ENCODE measurements at places on chromosomes 5 and 9.

- DNase-seq = no peak
These were observed 50.9 kb downstream of the UBE2R2 start for GRCh38 chr9:33867747-33868439.

DNA sequence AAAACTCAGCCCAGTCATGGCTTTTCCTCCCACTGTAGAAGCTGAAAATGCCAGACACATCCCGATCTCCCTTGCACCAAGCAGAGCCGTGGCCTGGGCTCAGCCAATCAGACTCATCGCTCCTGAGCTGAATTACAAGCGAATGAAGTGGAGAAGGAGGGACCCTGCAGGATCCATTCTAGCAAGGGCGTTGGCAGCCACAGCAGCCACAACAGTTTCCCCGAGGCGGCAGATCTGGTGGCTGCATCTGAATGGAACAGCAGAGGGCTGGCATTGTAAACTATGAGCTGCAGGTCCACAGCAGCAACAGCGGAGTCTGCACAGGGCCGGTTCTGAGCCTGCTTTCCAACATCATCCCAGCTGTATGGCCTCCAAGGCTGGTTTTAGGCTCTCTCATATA, 23.8 kb downstream of the ALG2 start:
- no peak for DNase-seq

DNA sequence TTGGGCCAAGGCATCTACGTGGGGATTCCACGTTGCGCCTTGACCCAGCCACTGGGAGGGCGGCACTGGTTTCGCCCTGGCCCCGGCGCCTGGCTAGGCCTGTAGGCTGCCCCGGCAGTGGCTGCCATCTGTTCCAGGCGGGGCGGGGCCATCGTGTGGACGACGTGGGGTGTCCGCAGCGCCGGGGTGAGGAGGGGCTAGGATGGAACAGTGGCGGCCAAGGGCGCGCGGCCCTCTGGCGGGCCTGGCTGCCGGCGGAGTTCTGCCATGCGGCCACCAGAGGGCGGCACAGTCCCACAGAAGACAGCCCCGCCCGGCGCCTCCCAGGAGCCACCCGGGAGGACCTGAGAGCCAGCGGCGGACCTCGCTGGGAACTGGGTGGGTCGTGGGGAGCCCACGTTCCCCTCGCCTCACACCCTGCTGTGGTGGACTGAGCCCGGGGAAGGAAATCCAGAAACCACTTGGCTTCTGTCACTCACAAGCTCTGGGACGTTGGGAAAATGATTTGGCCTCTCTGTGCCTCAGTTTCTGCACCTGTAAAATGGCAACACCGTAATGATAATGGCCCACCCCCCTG, 22.6 kb upstream of the RAPGEF1 start:
- peak; percentile 90 for DNase-seq

GRCh38 chr5:83331842-83332241, 139.7 kb upstream of the VCAN start:
- no peak for DNase-seq

DNA sequence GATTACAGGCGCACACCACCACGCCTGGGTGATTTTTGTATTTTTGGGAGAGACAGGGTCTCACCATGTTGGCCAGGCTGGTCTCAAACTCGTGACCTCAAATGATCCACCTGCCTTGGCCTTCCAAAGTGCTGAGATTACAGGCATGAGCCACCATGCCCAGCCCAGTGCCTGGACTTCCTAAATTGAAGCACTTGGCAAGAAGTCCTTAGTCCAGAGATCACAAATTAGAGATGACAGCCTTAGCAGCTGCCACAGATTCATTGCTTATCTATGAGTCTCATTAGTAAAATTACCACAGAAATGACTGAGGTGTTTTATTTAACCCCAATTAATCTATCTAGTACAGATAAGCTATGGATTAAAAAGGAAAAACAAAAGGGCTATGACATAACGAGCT, 19.2 kb downstream of the EFCAB9 start:
- no peak for DNase-seq

DNA sequence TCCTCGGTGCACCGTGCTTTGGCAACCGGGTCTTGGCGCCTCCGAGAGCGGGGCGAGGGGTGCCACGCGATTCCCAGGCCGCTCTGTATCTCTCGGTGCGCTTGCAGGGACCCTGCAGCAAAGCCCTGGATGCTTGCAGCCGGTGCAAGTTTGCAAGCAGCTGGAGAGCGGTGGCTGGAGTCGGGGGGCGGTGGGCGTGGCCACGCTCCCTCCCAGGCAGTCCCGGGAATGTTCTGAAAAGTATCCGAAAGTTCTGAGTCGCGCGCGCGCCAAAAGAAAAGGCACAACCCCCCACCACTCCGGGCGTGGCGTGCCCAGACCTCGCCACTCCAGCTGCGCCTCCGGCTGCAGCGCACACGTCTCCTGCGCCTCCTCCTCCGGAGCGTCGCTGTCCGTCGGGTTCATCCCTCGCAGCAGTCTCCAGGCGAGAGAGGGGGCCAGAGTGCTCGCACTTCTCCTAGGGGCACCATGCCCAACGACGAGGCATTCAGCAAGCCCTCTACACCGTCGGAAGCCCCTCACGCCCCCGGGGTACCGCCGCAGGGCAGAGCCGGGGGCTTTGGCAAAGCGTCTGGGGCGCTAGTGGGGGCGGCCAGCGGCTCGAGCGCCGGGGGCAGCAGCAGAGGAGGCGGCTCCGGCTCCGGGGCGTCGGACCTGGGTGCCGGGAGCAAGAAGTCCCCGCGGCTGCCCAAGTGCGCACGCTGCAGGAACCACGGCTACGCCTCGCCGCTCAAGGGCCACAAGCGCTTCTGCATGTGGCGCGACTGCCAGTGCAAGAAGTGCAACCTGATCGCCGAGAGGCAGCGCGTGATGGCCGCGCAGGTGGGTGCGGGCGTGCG, at the start of gene DMRT1:
Gene DMRT1, plus strand, starts transcription at position 327 of the 839 bp plus-strand sequence. Its CDS starts 142 bp downstream, at position 469.
- DNase-seq = no peak

DNA sequence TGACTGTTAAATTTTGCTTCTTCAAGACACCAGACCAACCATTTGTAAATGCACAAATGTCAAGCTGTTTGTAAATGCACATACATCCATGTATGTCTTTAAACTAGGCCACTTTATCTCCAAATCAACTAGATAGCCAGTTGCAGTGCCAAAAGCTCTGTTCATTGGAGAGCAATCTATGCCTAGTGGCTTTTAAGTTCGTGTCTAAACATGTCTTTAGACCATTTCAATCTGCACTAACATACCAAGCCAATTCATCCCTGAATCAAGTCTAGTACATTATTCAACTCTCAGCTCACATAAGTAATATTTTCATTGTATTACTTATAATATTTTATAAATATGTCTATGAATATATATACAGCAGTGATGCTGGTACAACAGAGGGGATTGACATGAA, 985.9 kb downstream of the CDH18 start:
- DNase-seq = no peak

GRCh38 chr9:27165670-27166069, 56.6 kb downstream of the TEK start:
- no peak for DNase-seq

- no peak for DNase-seq
These were observed 7.7 kb downstream of the AMBP start for GRCh38 chr9:114070188-114071103.

DNA sequence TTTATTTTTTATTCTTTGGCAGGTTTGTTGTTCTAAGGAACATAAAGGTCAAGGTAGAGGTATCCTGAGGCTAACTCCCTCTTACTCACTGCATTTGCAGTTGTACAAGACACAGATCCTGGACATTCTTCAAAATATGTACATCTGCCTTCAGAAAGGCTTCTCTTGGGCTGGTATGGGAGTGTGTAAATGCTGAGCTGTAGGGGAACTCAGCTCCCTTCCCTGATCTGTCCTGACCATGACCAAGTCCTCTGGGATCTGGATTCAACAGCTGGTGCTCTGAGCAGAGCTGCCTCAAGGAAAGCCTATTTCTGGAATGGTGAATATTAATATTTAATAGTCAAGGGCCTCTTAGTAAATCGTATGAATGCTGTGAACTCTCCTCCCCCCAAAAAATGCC, 117.4 kb downstream of the PRKACG start:
- DNase-seq = no peak

GRCh38 chr9:127175319-127175715, 52.9 kb upstream of the ANGPTL2 start:
- peak; percentile 3 for DNase-seq

GRCh38 chr9:134867917-134868750, 12.5 kb upstream of the FCN2 start:
- DNase-seq = no peak

DNA sequence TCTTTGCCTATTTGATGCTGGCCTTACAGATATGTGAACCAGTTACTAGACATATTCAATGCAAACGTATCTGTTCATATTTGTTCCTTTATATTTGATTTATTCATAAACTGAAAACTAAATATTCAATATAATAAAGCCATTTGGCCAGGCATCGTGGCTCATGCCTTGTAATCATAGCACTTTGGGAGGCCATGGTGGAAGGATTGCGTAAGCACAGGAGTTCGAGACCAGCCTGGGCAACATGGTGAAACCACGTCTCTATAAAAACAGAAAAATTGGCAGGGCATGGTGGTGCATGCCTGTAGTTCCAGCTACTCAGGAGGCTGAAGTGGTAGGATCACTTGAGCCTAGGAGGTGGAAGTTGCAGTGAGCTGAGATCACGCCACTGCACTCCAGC, 49.2 kb upstream of the CTNNAL1 start:
- DNase-seq = no peak

GRCh38 chr5:139501381-139501780, 18.8 kb upstream of the STING1 start:
- DNase-seq = no peak

DNA sequence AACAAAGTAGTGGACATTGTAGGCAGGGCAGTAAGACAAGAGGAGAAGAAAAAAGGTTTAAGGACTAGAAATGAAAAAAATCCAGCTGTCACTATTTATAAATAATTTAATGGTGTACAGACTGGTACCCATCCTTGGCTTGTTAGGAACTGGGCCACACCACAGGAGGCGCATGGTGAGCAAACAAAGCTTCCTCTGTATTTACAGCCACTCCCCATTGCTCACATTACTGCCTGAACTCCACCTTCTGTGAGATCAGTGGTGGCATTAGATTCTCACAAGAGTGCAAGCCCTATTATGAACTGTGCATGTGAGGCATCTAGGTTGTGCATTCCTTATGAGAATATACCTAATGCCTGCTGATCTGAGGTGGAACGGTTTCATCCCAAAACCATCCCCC, 62.6 kb upstream of the DMAC1 start:
- no peak for DNase-seq

- no peak for DNase-seq
These were observed 82.2 kb upstream of the RFX3 start for GRCh38 chr9:3608011-3608410.

GRCh38 chr5:132008163-132008473, 3.3 kb downstream of the ACSL6 start:
- no peak for DNase-seq

DNA sequence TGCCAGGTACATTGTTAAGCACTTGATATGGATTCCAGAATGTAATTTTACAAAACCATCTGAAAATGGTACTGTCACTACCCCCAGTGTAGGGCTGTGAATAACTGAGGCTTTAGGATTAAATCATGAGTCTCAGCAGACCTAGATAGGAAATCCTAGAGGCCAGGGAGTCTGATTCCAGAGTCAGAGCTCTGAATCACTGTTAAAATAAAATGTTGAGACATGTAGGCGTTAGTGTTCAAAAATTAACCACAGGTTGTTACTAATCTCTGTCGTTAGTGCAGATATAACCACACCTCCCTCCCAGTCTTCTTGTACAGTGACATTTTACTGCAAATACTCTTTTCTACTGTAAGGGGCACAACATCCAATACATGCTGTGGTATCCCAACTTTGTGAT, 1828.8 kb downstream of the MAT2B start:
- no peak for DNase-seq

DNA sequence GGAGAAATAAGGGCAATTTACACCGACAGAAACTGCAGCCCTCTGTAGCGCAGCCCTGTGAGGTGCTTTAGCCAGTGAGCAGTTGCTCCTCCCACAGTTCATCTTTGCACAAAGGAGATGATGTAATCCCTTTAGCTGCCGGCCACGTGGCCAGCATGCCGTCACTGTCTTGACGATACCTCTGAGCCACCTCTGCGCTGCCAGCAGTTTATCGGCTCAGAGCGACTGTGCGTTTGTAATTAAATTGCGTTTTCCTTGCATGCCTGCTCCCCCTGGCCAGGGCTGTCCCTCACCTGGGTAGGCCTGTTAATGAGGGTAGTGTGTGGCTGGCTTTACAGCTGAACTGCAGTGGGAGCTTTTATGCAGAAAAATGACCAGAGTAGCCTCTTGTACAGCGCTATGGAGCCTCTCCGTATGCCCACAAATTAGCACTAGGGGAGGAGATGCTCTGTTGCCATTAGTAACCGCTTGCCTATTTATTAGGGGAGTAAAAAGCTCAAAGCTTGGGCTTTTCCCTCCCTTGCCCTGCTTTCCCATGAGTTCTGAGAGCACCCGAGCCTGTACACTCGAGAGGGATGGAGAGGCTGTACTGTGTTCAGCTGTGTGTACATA, 107.0 kb downstream of the TRIO start:
- DNase-seq = peak; percentile 92

DNA sequence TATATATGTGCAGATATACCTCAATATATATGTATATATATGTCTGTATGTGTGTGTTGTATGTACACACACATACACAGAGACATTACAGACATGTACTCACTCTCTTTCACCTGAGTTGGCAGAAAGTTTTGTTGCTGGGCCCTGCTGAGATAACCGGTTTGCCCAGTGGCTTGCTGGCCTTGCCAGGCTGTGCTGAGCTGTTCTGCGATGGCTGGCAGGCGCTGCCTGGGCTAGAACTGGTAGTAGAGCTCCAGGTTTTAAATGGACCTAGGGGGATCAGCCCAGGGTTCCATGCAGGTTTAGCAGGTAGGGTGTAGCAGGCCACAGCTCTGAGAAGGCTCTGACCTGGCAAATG, 394.3 kb downstream of the GADD45G start:
- peak; percentile 89 for DNase-seq

DNA sequence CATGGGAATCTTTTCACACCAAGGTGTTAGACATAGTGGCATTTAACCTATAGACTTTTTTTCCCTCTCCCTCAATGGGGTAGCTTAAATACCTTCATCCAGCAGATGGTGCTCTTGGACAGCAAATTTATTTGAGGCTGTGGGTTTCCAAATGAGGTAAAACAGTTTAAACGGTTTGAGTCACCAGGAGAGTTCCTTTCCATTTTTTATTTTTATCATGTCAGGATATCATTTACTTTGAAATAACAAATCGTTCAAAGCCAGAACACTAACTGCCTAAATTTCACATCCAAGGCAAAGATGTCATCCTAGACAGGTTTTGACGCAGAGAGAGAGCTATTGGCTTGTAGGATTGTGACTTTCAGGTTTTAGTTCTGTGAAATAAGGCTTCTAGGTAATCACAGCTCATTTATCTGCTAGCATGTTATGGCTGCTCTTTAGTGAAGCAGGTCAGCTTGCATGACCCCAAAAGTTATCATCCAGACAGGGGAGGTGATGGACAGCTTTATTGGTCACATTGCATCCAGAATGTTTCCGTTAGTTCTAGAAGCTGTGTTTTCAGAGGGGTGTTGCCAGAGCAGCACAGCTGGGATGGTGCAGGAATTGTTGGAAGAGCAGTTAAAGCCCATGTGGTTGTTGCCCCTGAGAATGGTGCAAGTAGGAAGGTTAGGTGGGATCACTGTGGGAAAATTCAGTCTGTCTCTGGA, 69.8 kb downstream of the KDM4C start:
- DNase-seq = peak; percentile 82

- DNase-seq = no peak
These were observed 378.2 kb upstream of the KLF4 start for GRCh38 chr9:107867738-107868137.

Measured in stomach (tissue), 19 donors.